ENCODE measurements at places on chromosomes 6 and 20.
A peak's percentile ranks its signal among the peaks of the same experiment; 100 is the strongest.

- no peak for DNase-seq
Measured at GRCh38 chr6:132362442-132363185, 38.7 kb downstream of the MOXD1 start.

- no peak for DNase-seq
Measured at GRCh38 chr6:73409395-73409794, 14.8 kb downstream of the DDX43 start.

GRCh38 chr20:13487202-13487601 lies 151.5 kb downstream of the TASP1 start:
- DNase-seq: no peak

GRCh38 chr6:18507018-18507415 lies 119.9 kb downstream of the RNF144B start:
- no peak for DNase-seq

- no peak for DNase-seq
Measured at GRCh38 chr6:74074645-74075044, 378.6 kb downstream of the CD109 start.

DNA sequence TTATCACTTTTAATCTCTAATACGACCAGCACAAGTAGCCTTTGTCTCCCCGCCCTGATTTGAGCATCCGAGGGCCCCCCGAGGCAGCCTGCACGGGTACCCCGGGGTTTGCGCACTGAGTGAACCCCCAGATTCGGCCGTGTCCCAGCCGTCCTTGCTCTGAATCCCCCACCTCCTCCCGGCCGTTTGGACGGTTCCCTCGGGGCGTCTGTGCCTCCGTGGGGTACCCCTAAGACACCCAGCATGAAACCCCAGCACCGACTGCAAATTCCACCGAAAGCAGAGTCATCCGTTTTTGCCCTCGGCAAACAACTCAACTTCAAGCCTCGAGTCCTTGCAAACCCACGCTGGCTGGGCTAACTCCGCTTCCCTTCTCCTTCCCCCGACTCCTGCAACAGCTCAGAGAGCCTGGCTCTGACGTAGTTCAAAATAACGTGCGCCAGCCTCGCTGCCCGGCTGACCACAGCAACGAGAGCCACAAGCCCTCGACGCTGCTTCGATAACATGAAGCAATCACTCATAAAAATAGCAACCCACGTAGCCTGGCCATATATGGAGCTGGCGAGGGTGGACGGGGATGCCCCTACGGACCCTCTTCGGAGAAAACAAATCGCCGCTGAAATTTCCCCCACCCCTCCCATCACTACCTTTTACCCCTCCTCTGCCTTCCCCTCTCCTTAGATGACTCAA lies 764 bp upstream of the SNAP25 start:
- DNase-seq: no peak

GRCh38 chr6:6883011-6883410 lies 224.8 kb upstream of the RREB1 start:
- no peak for DNase-seq

GRCh38 chr20:38221119-38221589 lies 39.4 kb downstream of the KIAA1755 start:
- peak; percentile 79 for DNase-seq

- DNase-seq: no peak
Measured at GRCh38 chr6:126963077-126963809, 155.2 kb upstream of the RSPO3 start.

- no peak for DNase-seq
Measured at GRCh38 chr6:30775104-30775503, 30.8 kb upstream of the IER3 start.

DNA sequence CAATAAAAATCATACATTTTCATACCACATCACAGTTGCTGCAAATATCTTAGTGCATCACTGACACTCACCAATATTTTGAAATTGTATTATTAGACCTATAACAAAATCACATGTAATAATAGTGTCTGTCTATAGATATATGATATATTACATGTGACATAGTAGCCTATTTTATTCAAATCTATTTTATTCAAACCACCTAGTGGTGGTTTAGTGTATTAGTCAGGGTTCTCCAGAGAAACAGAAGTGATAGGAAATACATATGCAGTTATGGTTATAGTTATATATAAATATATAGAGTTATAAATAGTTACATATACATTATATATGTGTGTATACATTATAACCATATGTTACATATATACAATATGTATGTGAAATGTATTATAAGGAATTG lies 366.5 kb upstream of the ARID1B start:
- no peak for DNase-seq

- DNase-seq: no peak
Measured at GRCh38 chr6:163916315-163917081, 502.0 kb downstream of the QKI start.

GRCh38 chr20:49379338-49379737 lies 101.5 kb upstream of the ZNFX1 start:
- DNase-seq: no peak

DNA sequence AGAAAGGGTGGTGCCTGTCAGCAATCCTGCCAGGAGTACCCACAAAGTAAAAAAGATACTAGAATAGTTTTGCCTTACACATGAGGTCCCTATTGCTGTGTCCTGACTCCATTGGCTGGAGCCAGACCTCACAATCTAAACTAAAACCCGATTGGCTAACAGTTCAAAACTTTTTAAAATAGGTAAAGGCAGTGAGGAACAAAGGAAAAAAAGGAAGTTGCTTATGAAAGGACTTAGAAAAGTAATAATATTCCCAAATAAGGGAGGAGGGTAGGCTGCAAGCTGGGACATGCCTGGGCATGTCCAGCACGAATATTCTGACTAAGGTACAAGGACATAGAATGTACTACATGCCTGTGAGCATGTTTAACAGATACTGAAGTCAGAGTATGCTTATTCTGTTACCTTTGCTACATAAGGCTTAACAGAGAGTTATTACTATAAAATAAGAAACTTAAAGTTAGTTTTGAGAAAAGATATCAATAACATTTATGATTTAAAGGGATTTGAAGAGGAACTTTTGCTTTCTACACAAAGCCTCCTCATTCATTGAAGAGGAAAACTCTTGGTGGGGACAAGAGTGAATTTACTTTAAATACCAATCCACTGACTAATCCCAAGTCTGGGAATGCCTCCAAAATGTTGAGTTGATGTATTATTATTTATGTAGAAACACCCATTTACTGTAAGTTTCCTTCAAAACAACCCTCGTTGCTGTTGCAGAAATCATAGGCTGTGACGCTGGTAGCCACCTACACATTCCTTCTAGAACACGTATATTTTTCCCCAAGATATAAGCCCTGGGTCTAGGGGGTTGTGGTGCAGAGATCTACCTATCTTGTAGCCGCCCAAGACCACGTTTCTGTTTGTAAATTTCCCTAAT lies 8.2 kb upstream of the MTHFD1L start:
- DNase-seq: no peak

DNA sequence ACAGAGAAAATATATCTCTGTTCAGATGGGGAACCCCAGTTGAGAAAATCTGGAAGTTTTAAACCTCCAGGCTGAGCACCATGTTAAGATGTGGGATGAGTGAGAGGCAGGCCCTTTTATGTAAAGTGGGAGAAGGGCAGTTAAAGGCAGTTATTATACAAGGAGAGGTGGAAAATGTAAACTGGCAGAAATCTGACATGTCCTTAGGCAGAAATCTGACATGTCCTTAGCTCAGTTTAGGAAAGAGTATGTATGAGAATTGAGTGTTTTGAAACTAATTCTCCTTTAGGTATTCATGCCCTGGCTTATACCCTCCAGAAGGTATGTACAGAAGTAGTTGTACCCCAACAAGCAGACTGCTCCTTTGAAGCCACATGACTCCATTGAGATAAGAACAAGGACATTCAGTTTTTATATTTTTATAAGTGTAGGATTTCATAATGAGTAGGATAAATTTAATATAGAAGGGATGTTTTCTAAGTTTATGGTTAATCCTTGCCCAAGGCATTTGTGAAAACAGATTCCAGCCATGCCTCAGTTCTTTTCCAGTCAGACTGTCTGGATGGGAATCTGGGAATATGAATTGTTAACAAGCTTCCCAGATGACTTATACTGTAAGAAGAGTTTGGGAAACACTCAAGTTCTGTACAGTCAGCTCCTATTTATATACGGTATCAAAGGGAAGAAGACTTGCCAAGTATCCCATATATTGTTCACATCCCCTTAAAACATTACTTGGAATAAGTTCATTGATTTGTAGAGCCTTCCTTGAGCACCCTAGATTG lies 87.7 kb downstream of the SCAND1 start:
- no peak for DNase-seq

GRCh38 chr6:126546541-126547120 lies 206.7 kb downstream of the CENPW start:
- DNase-seq: no peak

- no peak for DNase-seq
Measured at GRCh38 chr6:135901774-135902524, 50.4 kb downstream of the PDE7B start.

DNA sequence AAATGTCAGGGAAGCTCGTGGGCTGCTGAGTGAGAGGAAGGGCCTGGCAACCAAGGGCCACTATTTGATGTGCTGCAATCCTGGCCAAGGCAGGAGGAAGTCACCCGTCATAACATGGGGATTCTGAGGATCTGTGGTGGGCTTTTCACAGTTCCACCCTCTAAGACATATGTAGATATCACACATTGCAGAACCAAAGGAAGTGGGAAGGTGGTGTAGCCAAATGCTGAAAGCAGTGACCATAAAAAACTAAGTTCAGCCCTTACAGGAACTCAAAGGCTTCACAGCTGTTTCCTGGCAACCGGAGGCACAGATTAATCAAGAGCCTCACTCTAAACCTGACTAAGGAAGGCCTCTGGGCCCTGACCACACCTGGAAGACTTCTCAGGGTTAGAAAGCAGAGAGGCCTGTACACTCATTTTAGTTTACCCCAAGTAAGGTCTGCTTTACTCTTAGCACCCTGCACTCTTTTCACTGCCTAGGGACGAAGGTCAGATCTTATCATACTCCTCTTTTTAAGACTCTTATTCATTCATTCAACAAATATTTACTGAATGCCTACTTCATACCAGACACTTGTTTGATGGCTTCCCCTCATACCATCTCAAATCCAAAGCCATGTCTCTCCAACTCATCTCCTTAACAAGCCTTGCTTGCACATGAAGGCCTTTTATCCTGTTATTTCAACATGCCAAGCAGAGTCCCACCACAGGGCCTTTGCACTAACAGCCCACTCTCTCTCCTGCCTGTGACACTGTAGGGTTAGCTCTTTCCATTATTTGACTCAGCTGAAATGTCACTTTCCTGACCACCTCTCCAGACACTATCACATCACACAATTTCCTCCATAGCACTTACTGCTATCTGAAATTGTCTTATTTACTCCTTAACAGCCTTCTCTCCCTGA lies 2.6 kb downstream of the UBE2V1 start:
- DNase-seq: no peak

DNA sequence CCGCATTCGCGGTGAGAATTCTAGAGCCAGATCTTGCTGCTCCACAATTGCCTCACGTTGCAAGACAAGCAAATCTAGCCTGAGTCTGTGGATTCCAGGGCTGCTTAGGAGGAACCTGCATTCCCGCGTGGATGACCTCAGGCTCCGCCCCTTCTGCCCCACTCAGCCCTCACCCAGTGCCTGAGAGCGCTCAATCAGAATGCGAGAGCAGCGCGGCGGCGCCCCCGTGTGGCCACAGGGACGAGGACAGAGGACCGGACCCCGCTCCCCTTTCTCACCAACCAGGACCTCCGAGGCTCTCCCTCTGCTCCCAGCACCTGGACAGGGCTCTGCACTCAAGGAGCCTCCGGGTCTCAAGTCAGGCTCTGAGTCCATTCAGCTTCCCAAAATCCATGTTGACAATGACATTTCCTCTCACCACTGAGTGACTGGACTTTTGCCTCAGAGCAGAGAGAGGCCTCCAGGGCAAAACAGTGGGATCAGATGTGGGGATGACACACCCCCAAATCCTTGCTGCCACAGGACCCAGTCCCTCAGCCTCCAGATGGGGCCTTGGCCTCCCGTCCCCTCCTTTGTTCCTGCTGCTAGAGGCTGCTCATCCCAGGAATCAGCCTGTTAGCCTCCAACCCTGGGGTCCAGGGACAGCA lies 52.0 kb downstream of the RPP21 start:
- peak; percentile 93 for DNase-seq

GRCh38 chr6:133992992-133993680 lies 40.1 kb downstream of the TBPL1 start:
- no peak for DNase-seq

DNA sequence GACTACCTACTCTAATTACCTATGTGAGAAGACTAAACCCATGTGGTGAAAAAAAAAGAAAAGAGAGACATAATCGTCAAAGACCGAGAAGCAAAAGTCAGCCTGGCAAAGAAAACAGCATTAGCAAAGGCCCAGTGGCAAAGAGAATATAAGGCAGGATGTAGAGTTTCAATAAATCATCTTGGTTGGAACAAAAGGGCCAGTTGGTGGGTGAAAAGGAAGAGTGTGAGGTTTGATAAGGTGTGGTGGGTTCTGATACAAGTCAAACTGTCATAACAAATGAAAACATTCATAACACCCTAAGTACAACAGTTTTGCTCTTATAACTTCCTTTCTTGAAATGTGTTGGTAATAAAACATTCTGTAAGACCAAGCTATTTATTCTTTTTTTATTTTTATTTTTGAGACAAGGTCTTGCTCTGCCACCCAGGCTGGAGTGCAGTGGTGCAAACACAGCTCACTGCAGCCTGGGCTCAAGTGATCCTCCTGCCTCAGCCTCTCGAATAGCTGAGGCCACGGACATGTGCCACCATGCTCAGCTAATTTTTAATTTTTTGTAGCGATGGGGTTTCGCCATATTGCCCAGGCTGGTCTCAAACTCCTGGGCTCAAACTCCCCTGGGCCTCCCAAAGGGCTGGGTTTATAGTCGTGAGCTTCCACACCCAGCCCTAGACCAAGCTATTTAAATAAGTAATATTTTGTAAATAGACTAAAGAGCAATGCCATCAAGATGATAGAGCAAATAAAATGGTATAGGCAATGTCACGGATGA lies 18.9 kb upstream of the GTF3C6 start:
- DNase-seq: no peak

All from lower lobe of right lung (tissue), 2 donors.